ENCODE measurements at places on chromosomes 13 and 19.

- DNase-seq, result no peak
These were observed 128.5 kb downstream of the GPC6 start for GRCh38 chr13:93355094-93355493.

DNA sequence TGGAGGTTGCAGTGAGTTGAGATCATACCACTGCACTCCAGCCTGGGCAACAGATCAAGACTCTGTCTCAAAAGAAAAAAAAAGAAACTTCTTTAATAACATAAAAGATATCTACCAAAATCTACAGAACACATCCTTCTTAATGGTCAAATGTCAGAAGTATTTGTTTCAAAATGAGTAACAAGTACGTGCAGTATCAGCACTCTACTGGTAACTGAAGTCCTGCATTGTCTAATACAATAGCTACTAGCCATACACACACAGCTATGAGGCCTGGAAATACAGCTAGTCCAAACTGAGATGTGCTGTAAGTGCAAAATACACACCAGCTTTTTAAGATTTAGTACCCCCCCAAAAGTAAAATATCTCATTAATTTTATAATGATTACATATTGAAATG is 88.1 kb downstream of the TSC22D1 start:
- no peak for DNase-seq

- DNase-seq, result no peak
These were observed 11.8 kb downstream of the PTPRH start for GRCh38 chr19:55197528-55197927.

DNA sequence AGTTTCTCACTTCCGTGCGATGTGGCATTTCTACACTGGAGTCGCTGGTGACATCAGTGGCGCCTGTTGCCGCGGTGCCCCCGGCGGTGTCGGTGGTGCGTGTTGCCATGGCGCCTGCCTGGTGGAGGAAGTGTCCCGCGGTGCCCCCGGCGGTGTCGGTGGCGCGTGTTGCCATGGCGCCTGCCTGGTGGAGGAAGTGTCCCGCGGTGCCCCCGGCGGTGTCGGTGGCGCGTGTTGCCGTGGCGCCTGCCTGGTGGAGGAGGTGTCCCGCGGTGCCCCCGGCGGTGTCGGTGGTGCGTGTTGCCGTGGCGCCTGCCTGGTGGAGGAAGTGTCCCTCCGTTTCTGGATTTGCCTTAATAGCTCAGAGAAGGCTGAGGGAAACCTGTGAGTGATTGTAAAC is 127.6 kb downstream of the KDM4B start:
- DNase-seq, result no peak

- DNase-seq, result no peak
These were observed 5.7 kb downstream of the FBL start for GRCh38 chr19:39840492-39840891.

GRCh38 chr19:38893341-38893771 is 6.1 kb downstream of the SIRT2 start:
- DNase-seq, result no peak

GRCh38 chr19:2631213-2631821 is 71.2 kb downstream of the GNG7 start:
- DNase-seq, result no peak

DNA sequence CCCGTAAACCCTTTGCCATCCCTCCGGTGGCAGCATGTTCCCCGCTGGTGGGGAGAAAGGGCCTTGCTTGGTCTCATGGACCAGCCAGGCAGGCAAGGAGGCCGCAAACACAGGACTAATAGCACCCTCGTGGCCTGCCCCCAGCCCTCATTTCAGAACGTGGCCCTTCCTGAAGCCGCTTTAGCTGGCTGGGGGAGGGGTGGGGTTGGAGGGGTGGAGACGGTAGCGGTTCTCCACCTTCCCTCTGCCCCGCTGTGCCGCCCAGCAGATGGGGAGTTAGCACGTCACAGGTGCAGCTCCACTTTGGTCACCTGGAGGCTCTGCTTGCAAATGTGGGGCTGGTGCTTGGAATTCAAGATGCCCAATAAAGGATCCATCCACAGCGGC is 59.3 kb upstream of the URI1 start:
- DNase-seq, result no peak

DNA sequence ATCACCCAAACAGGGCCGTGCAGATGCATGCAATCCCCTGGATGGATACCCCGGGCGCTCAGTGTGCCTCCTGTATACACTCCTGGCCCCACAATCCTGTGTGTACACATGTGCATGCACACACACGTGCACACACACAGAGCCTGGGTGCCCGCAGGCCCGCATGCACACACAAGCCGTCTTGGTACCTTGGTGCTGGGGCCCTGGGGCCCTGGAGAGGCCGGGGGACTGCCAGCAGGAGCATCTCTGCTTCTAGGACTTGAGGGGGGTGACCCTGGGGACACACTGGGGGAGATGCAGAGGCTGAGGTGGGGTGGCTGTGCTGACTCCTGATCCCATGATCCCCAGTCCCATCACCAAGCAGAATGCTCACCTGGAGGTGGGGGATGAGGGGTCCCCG is 15.6 kb upstream of the EPOR start:
- no peak for DNase-seq

GRCh38 chr19:1384478-1385110 is 887 bp downstream of the NDUFS7 start:
- DNase-seq, result no peak

GRCh38 chr13:46831588-46832194 is 34.7 kb upstream of the ESD start:
- no peak for DNase-seq

- no peak for DNase-seq
These were observed 1.5 kb downstream of the KCNN1 start for GRCh38 chr19:17968362-17968761.

Data from NCI-H187 (cell line).